ENCODE measurements at places on chromosomes 1 and 21. TPM values are rescaled to one million over a fixed set of nuclear protein-coding genes. Genes with fewer than 3 reads are reported as not detected.

GRCh38 chr1:63368131-63368530 lies 704 bp downstream of the ALG6 start:
- no peak for DNase-seq

GRCh38 chr1:52240592-52241210 lies 98.8 kb downstream of the ZFYVE9 start:
- DNase-seq, result no peak

Gene LCE1C
- not detected for total RNA-seq

DNA sequence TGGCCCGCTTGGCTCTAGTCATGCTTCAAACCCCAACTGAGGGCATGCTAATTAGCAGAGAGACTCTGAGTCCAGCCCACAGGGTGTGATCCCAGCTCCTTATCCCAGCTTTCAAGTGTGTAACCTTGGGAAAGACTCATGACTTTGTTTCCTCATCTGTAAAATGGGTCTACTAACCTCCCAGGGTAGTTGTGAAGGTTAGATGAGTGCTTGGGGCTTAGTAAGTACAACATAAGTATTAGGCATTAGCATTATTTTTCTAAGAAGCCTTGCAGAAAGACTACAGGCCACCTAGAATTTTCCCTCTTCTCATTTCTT lies 2.8 kb downstream of the MYOM3 start:
- no peak for DNase-seq

DNA sequence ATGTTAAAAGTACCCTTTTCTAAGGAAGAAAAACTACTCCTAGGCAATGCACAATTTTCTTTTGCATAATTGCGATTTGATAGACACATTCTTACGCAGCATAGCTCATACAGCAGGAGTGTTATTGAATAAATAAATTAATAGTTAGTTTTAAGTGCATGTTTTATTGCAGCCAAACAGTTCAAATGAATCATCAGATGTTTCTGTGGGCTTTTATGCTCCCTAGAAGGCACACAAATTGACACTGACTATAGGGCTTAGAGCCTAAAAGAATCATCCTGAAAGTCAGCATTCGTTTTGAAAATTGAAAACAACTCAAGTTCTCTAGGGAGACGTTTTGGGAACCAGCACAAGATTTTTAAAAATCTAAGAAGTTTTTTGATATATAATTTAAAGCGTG lies 411.9 kb downstream of the HLX start:
- DNase-seq, result no peak

DNA sequence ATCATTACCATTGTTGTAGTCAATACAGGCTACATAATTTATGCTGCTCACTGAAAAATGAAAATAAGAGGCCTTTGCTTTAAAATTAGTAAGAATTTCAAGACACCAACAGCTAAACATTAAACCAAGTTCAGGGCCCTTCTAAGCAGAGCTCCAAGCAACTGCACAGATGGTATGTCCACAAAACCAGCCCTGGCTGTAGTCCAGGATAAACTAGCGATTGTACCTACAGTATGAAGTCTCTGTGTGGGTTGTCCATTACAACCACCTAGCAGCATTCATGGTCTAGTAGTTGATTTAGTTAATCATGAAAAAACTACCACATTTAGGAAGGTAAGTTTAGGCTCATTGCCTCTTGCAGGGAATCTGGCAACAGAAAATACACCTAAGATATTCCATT lies 35.3 kb downstream of the CLCA4 start:
- no peak for DNase-seq

Gene PLPP3
- total RNA-seq, result 2.8 TPM
